Stimulated activated CD4-positive, alpha-beta T cell treated with anti-CD3 and anti-CD28 coated beads, Interleukin-12 subunit alpha, Interleukin-12 subunit beta, amount 100 ng/mL, for 4 hours (primary cell): ENCODE measurements at places on chromosomes 12 and 14.

DNA sequence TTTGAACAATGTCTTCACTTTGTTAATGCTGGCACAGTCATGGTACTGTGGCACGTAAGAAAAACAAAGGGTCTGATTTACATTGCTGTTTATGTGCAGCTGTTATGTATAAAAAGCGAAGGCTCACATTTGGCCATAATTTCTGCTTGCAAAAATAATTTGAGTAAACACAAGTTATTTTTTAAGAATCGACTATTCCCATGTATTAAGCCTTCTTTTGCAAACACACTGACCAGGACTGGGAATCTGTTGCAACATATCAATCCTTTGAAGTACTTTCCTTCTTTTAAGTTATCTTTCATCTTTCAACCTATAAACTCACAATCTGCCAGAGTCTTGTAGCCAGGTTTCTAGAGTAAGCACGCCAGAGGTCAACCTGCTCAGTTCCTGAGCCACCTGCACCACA is 145.4 kb upstream of the BMP4 start:
- no peak for DNase-seq

DNA sequence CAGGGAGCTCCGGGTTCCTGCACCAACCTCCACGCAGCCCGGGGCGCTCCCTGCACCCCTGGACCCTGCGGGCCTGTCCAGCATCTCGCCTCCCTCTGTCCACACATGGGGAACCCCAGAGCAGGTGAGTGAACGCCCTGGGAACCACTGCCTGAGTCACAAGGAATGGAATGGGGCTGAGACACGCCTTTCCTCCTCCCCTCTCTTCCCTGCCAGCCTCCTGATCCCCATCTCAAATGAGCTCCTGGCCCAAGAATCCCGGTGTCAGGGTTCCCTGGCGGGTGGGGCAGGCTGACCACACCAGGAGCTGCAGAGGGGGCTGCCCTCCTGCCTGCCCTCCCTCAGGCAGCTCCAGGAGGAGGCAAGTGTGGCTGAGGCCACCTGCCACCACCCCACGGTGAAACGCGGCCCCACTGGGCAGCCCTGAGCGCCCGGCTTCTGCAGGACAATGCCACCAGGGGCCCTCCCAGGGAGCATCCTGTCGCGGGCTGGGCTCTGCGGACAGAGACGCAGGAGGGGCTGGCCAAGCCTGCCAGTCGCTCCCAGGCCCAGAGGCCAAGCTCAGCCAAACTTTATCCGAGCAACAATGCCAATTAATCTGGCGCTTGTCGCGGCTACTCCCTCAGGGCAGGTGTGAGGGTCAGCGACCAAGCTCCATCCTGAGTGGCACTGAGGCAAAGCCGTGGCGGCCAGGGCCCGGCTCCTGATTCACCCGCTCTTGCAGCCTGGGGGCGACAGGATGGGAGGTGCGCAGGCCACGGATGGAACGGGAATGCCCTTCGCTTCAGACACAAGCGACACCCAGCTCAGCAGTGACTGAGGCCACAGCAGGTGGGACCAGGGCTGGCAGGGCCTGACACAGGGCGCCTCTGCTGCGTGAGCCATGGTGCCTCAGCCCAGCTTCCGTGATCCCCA is 44.3 kb downstream of the GALNT9 start:
- no peak for DNase-seq

DNA sequence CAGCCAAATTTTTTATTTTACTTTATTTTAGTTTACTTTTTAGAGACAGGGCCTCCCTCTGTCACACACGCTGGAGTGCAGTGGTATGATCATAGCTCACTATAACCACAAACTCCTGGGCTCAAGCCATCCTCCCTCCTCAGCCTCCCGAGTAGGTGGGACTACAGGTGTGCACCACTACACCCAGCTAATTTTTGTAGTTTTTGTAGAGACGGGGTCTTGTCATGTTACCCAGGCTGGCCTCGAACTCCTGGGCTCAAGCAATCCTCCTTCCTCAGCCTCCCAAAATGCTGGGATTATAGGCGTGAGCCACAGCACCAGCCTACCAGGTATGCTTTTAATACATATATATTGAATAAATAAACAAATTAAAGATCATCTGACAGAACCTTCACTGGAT is 32.7 kb upstream of the LTA4H start:
- DNase-seq = no peak

- no peak for DNase-seq
Observed at GRCh38 chr12:109744026-109744425, 30.4 kb downstream of the FAM222A start.

DNA sequence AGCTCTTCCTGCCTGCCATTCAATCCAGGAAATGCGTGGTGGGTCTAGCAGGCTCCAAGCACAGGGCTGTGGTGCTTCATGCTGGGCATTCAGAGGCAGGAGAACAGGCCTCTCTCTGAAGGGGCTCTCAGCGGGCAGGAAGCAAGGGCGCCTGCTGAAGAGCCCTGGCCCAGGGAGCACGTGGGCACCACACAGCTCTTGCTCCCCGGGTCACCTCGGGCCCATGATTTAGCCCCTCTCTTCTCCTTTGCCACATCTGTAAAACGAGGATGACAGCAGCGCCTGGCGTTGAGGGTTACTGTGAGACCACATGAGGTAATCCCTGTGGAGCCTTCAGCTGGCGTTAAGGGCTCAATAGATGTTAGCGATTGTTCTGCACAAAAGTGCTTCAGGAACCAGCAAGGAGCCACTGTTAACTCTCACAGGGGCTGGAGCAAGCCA is 37.6 kb upstream of the SPTLC2 start:
- no peak for DNase-seq

DNA sequence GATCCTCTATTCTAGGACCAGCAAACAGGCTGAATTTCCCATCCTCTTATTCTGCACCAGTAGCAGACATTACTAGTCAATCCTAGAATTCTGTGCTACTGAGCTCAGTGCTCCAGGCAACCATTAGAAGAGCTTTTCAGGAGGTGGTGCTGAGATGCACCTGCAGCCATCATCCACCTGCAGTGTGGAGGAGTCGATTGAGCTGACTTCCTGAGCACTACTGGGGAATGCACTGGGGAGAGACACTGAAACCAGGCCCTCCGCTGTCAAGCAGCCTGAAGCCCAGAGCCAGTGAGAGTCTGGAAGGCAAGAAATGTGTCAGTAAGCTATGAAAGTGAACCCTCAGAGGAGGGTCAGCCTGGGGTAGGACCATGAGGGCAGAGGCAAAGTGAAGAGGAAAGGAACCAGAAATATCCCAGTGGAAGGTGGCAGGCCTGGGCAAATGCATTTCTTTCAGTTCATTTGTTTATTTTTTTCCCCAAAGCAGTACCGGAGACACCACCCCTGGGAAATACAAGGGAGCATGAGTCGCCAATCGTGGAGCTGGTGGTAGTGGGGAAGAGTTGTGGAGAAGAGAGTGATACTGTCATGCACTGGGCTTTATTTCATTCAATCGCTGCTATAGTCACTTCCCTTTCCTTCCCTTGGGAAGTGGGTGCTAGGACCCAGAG is 23.0 kb upstream of the SERPINA4 start:
- no peak for DNase-seq

GRCh38 chr14:104069541-104069940 is 16.0 kb upstream of the ASPG start:
- no peak for DNase-seq

- DNase-seq = no peak
Observed at GRCh38 chr12:115096588-115097397, 412.8 kb upstream of the TBX3 start.

DNA sequence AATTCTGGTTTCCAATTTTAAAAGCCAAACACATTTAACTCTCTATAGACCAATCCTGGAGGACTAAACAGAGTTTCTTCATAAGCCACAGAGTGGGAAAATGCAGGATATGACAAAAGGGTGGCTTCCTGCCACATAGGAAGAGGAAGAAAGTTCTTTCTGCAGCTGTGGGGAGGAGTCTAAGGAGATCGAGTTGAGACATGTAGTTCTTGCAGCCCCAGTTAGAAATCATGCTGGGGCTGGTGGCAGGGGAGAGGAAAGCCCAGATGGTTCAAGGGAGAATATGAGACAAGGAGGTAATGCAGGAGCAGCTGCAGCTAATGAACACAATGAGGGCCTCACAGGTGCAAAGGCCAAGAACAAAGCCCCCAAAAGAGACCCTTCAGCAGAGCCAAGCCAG is 85.0 kb upstream of the ARID2 start:
- no peak for DNase-seq
